ENCODE measurements at places on chromosomes 1 and 21.

GRCh38 chr1:39043513-39043912 is 17.4 kb downstream of the NDUFS5 start:
- DNase-seq = no peak

DNA sequence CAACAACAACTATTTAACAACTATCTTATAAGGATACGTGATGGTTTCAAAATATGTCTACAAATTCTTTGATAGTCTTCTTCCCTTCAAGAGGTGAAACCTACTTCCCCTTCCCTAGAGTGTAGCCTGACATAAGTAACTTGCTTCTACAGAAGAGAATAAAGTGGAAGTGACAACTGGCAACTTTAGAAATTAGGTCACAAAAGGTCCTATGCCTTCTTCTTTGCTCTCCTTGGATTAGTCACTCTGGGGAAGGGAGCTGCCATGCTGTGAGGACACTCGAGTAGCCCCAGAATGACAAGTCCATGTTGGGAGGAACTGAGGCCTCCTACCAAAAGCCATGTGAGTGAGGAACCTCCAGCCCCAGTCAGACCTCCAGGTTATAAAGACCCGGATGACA is 19.2 kb downstream of the EFCAB14 start:
- no peak for DNase-seq

DNA sequence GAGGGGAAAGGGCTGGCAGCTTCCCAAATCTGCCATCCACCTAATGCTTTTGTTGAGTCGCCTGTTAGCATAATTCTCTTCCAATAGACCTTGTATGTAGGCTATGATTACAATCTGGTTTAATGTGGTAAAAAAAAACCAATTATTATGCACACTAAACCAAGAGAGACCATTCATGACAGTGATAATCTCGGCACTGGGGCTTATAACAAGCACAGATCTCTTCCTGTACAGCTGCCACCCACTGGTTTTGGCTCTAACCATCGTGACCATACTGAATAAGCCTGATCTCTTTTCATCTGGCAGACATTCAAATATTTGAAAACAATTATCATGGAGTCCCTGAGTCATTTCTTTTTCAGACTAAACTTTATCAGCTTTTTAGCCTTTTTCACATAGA is 12.0 kb upstream of the SYT14 start:
- DNase-seq = no peak

GRCh38 chr1:181541947-181542346 is 58.6 kb downstream of the CACNA1E start:
- DNase-seq = no peak

DNA sequence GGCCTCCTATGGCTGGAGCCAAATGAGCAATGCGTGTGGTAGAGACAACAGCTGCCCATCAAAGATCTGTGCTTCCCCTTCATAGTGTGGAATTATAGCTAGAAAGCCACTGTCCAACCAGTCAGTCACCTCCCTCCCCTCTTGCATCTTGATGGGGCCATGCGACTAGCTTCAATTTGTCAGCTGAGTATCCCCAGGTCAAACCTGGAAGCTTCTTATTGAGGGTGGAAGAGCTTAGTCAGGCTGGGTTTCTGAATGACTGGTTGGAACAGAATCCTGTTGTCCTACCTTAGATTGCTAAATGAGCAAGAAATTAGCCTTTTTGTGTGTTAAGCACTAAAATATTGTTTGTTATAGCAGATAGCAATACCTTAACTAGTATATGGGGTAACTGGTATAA is 625.4 kb downstream of the PTPRC start:
- DNase-seq = no peak

- DNase-seq = no peak
Observed at GRCh38 chr1:167512046-167512654, 6.2 kb downstream of the CD247 start.

- DNase-seq = peak; percentile 1
Observed at GRCh38 chr1:91499904-91500755, 521 bp upstream of the CDC7 start.

DNA sequence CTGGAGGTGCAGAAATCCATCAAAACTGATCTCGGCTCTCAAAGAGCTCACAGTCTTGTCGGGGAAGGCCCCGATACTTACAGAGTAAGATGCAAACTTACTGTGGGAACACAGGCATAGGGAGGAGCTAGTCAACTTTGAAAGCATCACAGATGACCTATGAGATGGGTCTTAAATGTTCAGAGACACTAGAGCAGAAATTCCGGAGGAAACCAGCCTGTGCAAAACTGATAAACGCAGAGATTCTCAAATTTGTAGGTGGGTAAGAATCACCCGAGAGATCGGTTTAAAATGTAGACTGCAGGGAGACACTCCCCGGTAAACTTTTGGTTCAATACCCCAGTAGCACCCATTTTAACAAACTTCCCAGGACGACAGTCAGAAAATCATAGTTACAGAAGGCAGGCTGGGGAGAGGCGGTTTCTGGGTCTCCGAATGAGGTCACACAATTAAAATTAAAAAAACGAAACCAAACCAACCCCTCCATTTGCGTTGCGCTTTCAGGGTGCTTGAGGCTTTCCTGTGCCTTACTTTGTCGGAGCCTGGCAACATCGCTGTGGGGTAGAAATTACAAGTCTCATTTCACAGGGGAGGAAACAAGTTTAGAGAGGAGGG is 755 bp upstream of the THRAP3 start:
- DNase-seq = no peak

DNA sequence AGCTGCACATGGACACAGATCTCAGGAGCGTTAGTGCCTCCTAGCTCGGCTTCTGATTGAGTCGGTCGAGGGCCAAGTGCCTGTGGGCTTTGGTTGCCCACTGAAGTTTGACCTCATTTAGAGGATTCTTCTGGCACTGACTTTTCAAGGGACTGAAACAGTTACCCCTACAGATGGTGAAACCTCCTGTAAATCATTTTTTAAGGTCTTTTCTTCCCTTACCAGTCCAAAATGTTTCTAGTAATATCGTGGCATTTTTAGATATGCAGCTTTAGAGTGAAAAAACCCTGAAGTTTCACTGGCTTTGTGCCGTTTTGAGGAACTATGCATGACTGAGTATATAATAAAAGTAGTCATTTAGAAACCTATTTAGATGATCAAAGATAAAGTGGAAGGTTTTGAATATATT is 34.7 kb upstream of the L1TD1 start:
- DNase-seq = no peak
